Kidney (tissue), 22 donors: ENCODE measurements at places on chromosomes 16 and 17. TPM values are rescaled to one million over a fixed set of nuclear protein-coding genes. Genes with fewer than 3 reads are reported as not detected.

The HOXB9 gene
- 29.2 TPM for polyA plus RNA-seq

GRCh38 chr16:14354561-14355351 is 275.3 kb downstream of the PARN start:
- no peak for DNase-seq

The SHPK gene
- 9.2 TPM for polyA plus RNA-seq

The STH gene
- not detected for polyA plus RNA-seq

DNA sequence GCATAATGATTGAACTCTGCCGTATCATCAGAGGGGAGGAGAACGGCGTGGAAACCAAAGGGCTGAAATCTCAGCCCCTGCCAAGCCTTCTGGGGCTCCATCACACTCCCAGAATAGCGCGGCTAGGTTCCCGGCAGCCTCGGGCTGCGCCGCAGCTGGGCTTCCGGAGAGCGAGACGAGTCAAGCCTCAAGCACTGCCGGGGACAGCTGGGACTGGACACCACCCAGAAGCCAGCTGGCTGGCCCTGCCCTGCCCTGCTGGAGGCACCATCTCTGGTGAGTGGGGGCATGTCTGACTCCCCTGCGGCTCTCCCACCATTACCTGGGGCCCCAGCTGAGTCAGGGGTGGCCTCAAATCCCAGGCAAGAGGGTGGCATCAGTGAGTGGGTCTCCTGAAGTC is 7.2 kb upstream of the GPRC5C start:
- DNase-seq: no peak

The PKD1 gene
- 16.2 TPM for polyA plus RNA-seq

DNA sequence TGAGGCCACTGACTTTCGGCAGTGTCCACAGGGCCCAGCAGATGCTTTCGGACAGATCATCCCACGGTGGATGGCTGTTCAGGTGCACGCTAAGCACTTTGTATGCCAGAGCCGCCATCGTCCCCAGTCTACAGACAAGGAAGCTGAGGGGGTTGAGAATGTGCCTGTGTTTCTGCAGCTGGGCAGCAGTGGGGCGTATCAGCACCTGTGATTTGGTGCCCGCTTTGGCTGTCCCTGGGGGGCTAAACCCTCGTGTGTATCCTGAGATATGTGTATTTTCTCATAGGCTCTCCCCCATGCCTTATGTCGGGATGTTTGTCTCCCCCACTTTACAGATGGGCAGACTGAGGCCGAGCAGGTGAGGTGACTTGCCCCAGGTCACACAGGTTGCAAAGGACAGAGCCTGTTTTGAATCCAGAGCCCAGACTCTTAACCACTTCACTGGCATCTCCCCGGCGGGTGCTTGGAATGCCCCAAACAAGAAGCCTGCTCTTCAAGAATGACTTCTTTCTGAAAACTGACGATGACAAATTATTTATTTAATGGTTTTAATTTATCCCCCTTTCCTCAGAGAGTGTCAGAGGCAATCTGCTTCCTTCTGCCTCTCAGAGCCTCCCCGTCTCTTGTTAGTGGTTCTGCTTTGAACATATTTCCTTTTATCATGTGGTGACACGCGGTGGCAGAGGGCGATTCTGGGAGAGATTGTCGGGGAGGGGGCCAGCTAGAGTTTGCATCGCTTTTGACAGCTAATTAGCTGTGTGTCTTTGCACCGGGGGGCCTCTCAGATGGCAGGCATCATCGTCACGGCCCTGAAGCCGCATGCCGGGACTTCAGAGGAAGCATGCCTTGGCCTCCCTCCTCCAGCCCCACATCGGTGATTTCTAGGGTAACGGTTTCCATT is 149.6 kb upstream of the CIBAR2 start:
- DNase-seq: no peak

- DNase-seq: no peak
Observed at GRCh38 chr16:72203401-72203800, 31.4 kb upstream of the PMFBP1 start.

The NPIPA8 gene
- 4.8 TPM for polyA plus RNA-seq

DNA sequence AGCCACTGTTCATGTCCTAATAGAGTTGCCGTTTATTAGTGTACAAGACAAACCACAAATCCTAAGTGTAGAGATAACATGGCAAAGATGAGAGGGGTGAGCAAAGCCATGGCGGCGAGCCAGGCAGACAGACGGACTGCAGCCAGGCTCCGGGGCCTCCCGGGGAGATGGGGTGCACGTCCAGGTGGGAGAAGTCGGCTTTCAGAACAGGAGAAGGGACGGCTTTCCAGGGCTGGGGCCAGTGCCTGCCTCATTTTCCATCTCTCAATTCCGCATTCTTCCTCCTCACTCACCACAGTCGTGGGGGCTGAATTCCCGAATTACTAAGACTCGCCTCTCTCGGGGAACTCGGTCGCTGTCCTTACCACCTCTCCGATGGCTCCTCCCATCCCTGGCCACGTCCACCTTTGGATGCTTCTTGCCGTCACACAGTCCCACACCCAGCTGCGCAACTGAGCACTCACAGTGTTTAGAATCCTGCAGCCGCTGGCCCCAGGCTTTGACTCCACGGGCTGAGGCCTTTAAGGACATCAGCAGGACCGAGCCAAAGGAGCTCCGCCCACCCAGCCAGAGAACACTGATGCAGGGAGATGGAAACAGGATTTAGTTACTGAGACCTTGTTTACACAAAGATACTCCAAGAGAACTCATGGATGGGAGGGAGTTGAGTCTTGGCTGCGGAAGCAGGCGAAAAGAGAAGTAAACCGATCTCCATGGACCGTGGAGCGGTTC is 59.7 kb downstream of the RNF112 start:
- DNase-seq: peak; percentile 84

- no peak for DNase-seq
Observed at GRCh38 chr17:47744168-47745036, 11.4 kb downstream of the TBX21 start.

The WNT3 gene
- 1.3 TPM for polyA plus RNA-seq

DNA sequence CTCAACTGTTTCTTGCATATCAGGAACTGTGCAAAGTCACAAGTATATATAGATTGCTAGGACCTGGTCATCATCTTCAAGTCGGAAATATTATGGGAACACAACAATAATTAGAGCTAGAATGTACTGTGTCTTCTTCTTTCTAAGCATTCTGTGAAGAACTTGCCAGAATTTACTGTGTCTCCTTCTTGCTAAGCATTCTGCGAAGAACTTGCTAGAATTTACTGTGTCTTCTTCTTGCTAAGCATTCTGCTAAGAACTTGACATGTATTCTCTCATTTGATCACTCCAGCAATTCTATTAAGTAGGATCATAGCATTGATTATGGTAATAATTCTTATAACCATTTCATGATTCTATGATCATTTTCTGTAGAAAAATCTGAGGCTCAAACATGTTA is 231.7 kb downstream of the FOXL1 start:
- DNase-seq: no peak

- DNase-seq: no peak
Observed at GRCh38 chr17:57927048-57927723, 28.0 kb downstream of the CUEDC1 start.

DNA sequence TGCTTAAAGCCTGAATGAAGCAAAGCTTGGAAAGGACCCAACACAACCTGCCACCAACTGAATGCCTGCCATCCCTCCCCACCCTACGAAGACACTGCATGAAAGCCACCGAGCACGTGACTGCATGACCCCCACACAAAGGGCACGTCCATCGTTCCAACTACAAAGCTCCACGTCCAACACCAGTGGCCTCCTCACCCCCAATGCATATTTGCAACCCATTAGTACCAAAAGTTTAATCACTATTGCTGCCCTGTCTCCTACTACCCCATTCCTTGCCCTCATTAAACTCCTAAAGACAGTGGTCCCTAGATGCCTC is 43.4 kb downstream of the ANKRD11 start:
- no peak for DNase-seq
